ENCODE measurements at places on chromosomes 6 and 20. TPM values are rescaled to one million over a fixed set of nuclear protein-coding genes. Genes with fewer than 3 reads are reported as not detected.

The RAET1L gene
- 2.6 TPM for total RNA-seq

DNA sequence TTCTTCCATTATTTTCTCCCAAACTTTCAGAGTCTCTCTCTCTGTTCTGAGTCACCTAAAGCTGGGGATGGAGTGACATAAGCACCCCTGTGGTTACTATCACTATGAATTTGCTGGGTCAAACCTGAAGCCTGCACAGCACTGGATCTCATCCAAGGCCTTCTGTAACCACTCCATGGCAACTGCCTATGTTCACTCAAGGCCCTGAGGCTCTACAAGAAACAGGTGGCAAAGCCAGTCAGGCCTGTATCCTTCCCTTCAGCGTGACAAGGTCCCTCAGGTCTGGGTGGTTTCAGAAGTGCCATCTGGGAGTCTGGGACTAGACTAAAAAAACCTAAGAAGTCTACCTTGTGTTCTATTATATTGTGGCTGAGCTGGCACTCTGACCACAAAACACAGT is 1278.8 kb upstream of the EYS start:
- DNase-seq = no peak

GRCh38 chr6:132805548-132805947 is 7.1 kb upstream of the SLC18B1 start:
- DNase-seq = no peak

The EMILIN3 gene
- not detected for total RNA-seq

Measured in mammary epithelial cell (primary cell).